SW 1271 (cell line): ENCODE measurements at places on chromosomes 3 and 15.

GRCh38 chr3:98563661-98564281, 29.6 kb downstream of the CPOX start:
- no peak for DNase-seq

DNA sequence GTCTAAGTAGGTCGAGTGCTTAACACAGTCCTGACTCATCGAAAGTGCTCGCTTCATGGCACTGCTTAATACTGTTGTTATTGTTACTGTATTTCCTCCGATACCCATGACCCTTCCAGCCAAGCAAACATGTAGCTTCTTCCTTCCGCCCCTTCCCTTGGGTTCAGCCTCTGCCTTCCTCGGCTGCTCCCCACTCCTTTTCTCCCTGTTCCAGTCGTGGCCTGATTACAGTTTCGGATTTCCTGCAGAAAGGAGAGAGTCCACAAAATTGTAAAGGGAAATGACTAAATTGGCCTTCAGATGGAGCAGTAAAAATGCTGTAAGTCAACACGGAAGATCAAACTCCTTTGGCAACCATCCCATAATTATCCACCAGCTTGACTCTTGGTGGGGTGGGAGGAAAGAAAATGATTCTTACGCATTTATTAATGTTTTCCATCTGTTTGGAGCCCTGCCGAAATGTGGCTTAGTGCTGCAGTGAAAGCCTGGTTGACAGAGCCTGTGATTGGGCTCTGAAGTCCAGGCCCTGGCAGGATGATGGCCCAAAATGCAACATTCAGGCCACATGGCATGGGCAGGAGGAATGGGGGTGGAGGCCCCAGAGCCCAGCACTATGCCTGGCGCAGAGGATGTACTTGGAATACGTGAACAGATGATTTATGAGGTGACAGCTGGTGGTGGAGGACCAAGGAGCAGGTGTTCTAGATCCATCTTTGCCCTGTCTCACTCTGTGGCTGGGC, 37.6 kb downstream of the FAM3D start:
- DNase-seq = no peak

- DNase-seq = no peak
Measured at GRCh38 chr15:57281321-57281720, 95.0 kb upstream of the CGNL1 start.

- DNase-seq = no peak
Measured at GRCh38 chr3:61250784-61251173, 473 bp downstream of the FHIT start.
